Suprapubic skin (tissue), 4 donors: ENCODE measurements at places on chromosomes 7 and 10.

- DNase-seq = no peak
Measured at GRCh38 chr7:136685501-136686173, 182.8 kb upstream of the CHRM2 start.

DNA sequence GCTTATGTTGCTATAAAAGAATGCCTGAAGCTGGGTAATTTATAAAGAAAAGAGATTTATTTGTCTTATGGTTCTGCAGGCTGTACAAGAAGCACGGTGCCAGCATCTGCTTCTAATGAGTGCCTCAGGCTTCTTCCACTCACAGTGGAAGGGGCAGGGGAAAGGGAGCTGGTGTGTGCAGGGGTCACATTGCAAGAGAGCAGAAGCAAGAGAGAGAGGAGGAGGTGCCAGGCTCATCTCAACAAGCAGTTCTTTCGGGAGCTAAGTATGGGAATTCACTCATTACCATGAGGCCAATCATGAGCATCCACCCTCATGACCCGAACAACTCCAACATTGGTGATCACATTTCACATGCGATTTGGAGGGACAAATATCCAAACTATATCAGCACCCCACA, 17.2 kb upstream of the SLK start:
- DNase-seq = no peak

DNA sequence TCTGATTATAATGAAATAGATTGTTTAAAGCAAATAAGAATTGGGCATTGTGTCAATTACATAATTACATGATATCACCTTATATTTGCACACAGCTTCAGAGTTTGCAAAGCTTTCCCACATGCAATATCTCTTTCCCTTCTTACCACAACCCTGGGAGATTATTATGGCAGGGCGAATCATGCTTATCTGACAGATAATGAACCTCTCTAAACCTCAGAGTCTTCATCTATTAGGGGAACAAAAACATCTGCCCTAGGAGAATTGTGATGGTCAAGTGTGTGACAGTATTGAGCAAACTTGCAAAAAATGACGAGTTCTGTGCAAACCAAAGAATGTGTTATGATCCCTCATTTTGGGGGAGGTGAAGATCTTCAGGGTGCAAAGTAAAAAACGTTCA, 90.0 kb downstream of the MYOF start:
- no peak for DNase-seq

- DNase-seq = no peak
Measured at GRCh38 chr7:5284304-5285281, 1.9 kb downstream of the SLC29A4 start.

DNA sequence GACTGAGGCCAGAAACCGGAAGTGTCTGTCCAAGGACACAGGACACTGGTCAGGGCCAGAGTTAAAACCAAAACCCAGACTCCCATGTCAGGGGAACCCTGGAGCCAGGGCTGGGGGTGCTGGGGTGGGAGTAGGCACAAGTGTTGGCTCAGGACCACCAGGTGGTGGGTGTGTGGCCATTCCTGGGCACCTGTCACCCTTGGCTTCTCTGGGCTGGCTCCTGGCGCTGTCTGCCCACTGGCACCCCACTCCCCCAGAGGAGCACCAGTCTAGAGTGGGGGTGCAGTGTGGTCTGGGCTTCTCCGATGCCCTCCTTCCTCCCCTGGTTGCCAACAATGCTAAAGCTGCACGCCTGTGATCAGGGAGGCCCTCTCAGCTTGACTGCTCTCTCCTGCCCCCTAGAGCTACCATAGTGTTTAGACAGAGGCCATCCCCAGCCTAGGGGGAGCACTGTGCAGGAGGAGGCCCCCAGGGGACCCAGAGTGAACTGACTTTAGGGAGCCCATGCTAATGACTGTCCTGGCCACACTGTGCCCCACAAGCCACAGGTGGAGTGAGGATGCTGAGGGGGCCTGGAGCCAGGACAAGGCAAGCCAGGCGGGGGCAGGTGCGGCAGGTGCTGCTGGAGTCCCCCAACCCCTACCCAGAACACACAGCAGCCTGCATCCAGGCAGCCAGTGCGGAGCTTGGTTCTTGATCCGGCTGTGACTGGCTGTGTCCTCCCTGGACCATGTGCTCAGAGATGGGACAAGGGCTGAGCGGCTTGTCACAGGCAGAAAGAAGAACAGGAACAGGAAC, 11.0 kb downstream of the RASGEF1A start:
- DNase-seq = no peak

DNA sequence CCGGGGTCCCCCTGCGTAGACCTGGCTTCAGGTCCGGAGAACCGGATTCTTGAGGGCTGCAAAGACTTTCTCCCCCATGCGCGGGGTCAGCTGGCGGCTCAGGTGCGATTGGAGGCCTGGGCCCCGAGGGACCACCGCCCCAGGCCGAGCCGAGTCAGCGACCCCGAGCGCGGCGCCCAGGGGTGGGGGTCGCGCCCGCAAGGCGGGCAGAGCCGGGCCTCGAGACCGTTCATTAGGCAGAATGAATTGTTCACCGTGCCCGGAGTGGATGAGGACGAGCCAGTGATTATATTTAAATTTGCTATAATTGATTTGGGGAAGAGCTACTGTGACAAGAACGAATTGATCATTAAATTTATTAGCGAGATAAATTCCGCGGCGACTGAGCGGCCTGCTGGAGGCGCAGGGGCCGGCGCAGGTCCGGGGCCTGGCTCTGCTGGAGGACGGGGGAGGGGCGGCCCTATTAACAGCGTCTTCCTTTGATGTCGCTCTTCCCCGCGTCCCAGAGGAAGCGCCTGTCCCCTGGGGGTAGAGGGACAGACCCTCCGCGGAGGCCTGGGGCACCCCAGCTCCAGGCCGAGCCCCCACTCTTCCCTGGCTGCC, 7.5 kb downstream of the MNX1 start:
- peak; percentile 59 for DNase-seq

GRCh38 chr7:1509226-1509625, 5.0 kb upstream of the INTS1 start:
- DNase-seq = no peak

DNA sequence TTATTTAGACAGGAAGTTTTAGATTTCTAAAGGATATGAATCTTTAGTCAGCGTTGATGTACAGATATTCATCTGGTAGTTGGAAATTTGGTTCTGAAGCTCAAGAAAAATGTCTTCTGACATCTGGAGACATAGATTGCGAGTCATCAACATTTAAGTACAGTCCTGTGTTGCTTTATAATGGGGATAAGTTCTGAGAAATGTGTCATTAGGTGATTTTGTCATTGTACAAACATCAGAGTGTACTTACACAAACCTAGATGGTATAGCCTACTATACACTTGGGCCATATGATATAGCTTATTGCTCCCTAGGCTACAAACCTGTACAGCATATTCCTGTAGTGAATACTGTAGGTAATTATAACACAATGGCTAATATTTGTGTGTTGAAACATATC, 49.6 kb upstream of the UBN2 start:
- no peak for DNase-seq

- no peak for DNase-seq
Measured at GRCh38 chr7:92506363-92506762, 22.0 kb downstream of the PEX1 start.

DNA sequence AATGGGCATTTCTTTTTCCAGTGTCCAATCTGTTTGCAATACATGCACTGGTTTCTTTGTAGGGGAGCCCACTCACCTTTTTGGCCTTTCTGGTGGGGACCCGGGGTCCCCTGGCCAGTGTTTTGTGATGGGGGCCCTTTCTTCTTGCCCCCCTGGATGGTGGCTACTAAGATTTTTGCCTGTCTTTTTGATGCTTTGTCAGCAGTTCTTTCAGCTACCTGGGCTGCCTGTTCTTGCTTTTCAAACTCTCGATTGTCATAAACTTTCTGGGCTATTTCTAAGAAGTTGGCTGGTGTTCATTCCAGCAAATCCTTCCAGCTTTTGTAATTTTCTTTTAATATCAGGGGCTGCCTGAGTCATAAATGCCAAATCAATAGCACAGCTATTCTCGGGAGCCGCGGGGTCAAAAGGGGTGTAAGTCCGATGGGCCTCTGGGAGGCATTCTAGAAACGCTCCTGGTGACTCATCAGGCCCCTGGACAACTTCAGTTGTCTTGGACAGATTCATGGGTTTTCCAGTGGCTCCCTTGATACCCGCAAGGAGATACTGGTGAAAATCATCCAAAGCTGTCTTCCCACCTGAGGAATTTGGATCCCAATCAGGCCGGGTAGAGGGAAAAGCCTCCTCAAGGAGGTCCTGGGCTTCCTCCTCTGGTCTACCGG, 79.0 kb downstream of the PRR15 start:
- no peak for DNase-seq

DNA sequence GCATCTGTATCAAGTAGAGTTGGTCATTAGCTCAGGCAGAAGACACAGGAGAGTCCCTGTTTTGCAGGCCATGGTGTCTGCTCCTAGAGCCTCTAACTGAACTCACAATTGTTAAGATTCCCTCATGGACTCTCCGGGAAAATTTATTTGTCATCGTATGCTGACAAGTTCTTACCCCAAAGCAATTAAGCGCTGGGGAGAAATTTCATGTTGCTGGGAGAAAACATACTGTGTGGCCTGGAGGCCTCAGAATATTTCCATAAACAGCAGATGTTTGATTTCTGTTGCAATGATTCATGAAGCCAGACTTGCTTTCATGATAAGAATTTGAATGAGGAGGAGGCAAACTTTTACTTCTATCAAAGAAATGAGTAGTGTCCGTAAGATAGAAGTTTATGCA, 583.2 kb downstream of the GATA3 start:
- DNase-seq = no peak

DNA sequence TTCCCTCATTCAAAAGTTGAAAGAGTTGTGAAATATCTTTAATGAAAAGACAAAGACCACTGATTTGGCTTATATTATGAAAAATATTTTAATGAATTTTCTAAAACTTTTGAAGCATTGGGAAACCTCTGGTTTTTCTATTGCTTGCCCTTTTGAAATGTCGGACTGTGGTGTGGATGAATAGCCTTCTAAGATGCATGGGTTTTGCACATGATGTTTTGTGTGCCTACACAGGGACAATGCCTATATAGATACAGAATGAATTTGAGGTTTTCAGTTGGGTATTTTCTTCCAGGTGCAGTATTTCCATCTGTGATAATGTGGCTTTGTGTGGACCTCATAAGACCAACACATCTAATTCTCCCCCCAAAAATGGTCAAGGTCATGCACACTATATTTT, 1437.9 kb downstream of the REEP3 start:
- DNase-seq = no peak

DNA sequence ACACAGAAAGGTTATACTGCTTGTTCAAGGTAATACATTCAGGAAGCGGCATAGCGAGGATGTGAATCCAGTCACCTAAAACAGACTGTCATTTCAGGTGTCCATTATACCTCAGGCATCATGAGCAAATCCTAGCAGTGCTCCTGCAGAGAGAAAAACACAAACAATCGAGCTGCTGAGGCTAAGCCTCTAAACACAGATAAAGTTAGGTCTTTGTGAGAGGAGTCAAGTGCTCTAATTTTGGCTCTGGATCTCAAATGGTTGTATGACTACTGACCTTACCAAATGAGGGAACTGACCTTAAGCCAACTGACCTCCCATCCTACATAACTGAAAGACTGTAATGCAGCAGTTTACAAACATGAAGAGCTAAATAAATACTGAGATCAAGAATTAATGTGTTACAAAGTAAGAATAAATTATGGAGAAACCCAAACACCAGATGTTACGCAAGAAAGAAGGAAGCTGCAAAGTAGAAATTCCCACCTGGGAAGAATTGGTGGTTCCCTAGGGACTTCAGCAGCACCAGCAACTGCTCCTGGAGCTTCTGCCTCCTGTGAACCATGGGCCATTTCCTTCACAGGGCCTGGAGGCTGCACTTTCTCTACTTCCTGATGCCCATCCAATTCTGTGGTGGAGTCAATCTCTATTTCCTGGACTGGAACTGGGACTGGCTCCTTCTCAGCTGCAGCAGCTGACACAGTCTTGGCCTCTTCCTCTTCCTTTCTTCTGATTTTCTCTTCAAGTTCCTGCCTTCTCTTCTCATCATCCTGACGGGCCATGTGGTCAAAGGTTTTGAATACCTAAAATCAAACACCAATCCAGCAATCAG, 5.8 kb downstream of the NUDCD3 start:
- DNase-seq = no peak

GRCh38 chr7:44587843-44588711, 6.0 kb upstream of the TMED4 start:
- DNase-seq = no peak

- DNase-seq = no peak
Measured at GRCh38 chr7:108613147-108613948, 43.7 kb downstream of the DNAJB9 start.

DNA sequence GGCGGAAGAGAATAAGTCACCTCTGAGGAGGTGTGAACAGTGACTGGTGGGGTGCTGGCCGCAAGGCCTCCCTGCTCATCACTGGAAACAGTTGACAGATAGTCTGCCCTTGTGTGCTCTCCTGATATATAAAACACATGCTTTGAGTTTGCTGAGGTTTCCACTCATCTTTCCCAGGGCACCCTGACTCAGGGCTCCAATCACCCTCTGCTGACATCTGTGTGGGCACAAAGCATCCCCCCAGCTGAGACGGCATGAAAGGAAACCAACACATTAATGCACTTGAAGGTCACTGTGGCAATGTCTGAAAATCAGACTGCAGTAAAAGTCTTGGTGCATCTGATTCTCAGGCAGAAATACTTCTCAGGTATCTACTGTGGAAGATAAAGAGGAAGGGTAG, 49.8 kb downstream of the EPDR1 start:
- no peak for DNase-seq

DNA sequence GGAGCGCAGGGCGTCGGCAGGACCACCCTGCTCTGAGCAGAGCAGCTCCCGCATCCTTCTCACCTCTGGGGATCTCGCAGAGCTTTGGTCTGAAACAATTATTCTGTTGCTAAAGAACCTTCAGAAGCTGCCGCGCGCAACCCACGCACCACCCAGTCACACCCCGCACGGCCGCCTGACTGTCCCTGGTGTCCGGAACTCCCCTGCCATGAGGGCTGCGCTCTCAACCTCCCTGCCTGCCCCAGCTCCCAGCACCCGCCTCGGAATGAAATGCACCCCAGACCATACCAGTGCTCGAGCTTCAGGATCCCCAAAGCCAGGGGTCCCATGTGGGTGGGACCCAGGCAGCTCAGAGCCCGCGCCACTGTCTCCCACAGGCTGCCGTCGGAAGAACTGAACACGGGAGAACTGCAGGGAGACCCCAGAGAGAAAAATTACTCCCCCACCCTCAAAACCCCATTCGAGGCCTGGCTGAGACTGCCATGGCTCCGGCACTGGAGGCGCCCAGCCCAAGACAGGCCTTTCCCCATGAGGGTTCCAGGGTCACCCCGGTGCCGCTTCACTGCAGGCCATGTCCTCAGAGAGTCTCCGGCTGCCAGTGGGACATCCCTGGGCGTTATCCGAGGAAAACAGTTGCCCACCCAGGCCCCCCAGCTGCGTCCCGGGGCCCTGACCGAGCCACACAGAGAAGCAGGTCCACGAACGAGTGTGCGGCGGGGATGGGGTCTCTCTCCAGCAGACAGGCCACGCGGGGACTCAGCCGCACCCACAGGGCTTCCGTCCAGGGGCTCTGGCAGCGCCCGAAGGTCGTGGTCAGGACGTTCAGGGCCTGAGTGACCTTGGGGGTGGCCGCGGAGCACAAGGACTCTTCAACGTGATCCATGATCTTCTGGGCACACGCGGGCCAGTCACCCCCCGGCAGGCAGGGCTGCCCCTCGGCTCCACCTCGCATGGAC, 12.1 kb downstream of the BRAT1 start:
- DNase-seq = peak; percentile 77
